ENCODE measurements at places on chromosomes 4 and X. TPM values are rescaled to one million over a fixed set of nuclear protein-coding genes. Genes with fewer than 3 reads are reported as not detected.

The SULT1E1 gene
- not detected for total RNA-seq

The KCND1 gene
- 6.0 TPM for total RNA-seq

GRCh38 chr4:148056879-148057278 is 325.0 kb downstream of the ARHGAP10 start:
- DNase-seq = no peak

- DNase-seq = no peak
These were observed 27.6 kb downstream of the ZNF81 start for GRCh38 chrX:47864300-47864699.

DNA sequence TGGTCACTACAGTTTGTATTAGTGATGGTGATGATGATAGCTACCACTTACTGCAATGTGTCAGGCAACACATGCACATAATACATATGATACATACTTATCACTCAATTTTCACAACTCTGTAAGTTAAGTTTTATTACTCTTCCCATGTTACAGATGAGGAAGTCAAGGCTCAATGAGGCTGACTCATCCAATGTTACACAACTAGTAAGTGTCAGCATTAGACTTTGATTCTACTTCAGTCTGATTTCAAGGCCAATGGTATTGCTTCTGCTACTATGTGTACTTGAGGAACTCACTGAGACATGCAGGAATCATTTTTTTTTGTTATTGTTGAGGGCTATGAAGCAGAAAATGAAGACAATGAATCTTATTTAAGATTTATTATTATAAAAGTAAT is 96.4 kb upstream of the TRPC5OS start:
- DNase-seq = no peak

- peak; percentile 40 for DNase-seq
These were observed at the start of gene SFRP2 for GRCh38 chr4:153788413-153789276. Gene SFRP2, minus strand, starts transcription at chr4:153789083. Its CDS starts 248 bp downstream, at chr4:153788835.

DNA sequence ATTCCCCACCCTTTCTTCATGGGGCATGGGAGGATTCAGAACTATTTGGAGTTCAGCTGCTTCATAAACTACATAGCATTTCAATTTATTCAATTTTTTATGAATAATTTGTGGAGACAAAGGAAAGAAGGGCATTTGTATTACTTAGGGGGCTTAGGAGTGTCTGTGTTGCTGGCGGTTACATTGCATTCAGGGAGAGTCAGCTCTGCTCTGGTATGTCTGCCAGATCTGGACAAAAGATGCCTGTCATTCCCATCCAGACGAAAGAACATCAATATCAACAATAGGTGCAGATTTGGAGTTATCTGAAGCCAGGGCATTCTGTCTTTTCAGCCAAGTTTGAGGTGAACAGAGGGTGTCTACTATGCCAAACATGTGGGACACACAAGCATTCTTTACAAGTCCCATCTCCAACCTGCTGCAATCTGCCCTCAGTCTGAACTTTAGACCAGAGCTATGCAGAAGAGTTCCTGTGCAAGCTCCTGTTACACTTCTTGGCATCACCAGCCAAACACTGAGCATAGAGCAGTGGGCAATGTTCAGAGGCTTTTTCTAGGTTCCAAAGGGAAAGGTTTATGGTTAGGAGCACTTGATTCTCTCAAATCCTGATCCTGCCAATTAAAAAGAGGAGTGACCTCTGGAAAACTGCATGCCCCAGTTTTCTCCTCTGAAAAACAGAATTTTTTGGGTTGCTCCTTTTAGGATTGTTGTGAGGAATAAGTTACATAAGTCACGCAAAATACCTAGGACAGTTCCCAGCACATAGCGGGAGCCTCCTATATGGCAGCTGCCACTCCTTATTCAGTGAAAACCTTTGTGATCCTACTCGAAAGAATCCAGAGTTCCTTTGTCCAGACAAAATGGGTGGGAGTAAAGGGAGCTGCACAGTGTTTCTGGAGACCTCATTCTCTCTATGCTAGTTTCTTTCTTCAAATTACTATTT is 719.5 kb upstream of the SLIT2 start:
- DNase-seq = no peak

DNA sequence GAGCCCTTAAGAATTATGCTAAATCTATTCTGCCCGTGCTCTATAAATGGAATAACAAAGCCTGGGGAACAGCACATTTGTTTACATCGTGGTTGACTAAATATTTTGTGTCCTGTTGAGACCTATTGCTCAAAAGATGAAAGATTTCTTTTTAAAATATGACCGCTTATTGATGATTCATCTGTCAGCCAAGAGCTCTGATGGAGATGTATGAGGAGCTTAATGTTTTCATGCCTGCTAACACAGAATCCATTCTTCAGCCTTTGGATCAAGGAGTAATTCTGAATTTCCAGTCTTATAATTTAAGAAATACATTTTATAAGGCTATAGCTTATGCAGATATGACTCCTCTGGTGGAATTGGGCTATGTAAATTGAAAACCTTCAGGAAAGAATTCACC is 271.3 kb upstream of the FAT4 start:
- no peak for DNase-seq

All from endothelial cell (in vitro differentiated cells).